Activated CD4-positive, alpha-beta T cell treated with anti-CD3 and anti-CD28 coated beads, Interleukin-2, amount 10 ng/mL, durations not matched to agents 7 days and 5 days (primary cell): ENCODE measurements at places on chromosomes 13 and 19. TPM values are rescaled to one million over a fixed set of nuclear protein-coding genes. Genes with fewer than 3 reads are reported as not detected.

DNA sequence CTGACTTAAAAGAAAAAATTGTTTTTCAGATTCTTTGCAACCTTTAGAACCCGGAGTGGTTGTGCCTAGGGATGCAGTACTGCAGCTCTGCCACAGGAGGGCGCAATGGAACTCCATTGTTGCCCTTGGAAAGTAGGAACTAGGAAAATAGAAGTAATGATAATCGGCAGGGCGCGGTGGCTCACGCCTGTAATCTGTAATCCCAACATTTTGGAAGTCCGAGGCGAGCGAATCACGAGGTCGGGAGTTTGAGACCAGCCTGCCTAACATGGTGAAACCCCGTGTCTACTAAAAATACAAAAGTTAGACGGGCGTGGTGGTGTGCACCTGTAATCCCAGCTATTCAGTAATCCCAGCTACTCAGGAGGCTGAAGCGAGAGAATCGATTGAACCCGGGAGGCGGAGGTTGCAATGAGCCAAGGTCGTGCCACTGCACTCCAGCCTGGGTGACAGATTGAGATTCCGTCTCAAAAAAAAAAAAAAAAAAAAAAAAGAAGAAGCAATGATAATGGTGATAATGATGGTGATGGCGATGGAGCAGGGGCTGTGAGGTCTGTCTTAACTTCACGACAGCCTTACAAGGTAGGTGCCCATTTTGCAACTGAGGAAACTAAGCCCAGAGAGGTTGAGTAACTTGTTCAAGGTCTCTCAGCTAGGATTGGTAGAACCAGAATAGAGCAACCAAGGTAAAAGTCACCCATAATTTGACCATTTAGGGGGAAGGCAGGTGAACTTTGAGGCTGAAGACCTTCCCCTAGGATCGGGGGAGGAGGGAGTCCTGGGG, 5.5 kb upstream of the ADAMTS10 start:
- DNase-seq, result peak; percentile 72

- peak; percentile 20 for DNase-seq
These were observed 30.1 kb downstream of the EPS15L1 start for GRCh38 chr19:16441661-16442162.

DNA sequence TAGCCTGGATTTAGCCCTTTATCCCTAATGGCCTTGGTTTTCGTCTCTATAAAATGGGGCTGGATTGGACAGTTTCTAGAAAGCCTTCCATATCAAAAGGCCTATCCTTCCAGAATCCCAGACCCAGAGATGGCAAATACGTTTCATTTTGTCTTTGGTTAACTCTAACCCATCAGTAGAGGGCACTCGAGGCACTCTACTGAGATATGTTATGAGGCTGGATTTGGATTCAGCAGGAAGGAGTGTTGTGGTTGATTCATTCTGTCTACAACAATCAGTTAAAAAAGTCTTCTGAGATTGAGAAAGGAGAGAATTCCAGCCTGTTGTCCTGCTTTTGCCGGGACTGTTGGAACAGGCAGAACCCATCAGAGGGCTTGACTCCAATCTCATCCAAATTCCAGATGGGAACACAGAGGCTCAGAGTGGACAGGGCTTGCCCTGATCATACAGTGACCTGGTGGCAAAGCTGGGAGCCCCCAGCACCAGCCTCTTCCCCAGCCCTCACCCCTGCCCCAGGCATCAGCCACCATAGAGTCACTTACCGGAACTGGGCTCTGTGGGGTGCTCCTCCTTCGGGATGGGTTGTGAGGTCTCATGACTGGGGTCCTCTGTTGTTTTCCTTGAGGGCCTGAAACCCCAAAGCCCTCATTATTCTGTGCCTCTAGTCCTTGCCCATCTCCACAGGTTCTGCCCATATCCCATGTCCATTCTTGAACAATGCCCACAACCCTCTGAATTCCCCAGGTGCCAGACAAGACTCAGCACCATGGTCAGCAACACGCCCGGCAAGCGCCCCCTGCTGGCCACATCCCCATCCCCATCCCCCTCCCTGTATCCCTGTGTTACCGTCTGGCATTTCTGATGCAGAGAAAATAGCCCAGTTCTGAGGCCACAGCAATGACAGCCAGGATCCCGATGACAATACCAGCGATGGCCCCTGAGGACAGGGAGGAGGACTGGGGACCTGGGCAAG, 12.3 kb upstream of the ZNF180 start:
- peak; percentile 31 for DNase-seq

GRCh38 chr13:106423530-106423929, 111.9 kb downstream of the EFNB2 start:
- DNase-seq, result no peak

DNA sequence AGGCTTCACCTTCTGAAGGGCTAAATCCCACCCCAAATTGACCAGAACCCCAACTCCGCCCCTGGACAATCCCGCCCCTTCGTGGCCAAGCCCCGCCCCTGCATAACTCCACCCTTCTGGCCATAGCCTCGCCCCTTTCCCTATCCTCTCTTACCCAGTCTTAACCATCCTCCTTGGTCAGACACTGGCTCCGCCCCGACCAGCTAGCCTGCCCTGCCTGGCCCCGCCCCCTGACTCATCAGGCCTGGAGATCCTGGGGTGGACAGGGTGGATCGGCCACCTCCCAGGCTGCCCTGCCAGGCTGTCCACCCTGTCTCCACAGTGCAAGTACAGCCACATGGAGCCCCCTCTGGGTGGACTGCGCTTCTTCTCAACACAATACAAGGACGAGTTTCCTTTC, 8.0 kb upstream of the ZNF358 start:
- no peak for DNase-seq

DNA sequence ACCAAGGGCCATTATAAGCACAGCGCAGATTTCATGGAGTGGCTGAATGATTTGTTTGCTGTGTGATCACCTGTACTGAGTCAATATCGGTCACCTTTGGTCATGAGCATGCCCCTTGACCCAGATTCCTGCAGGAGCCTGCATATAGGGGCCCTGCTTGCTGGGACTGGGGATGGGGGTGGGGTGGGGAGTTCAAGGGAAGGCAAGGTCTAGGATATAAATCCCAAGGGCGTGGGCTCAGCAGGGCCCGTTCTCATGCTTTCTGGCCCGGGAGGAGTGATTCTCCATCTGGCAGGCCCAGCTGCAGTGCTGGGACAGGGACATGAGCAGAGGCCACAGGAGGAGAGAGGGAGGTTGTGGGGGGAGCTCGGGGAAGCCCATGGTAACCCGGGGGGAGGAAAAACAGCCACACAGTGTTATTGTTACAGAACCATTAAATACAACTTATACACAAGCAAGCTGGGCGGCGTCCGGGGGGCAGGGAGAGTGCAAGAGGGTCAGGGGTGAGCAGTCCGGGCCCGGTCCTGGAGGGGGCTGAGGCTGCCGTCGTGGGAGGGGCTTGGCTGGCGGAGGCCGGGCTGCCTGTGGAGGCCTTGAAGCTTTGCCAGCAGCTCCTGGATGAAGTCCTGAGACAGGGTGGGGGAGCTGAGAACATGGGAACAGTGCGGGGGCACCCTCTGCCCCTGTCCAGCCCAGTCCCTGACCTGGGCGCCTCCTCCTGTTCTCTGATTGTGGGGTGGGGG, 5.2 kb downstream of the PPP1R14A start:
- no peak for DNase-seq

The BEST2 gene
- not detected for total RNA-seq
